Panc1 (cell line): ENCODE measurements at places on chromosomes 5 and 9.

- no peak for DNase-seq
Observed at GRCh38 chr5:150006318-150006717, 5.8 kb downstream of the HMGXB3 start.

- DNase-seq: no peak
Observed at GRCh38 chr5:169512385-169512784, 71.2 kb upstream of the SPDL1 start.

DNA sequence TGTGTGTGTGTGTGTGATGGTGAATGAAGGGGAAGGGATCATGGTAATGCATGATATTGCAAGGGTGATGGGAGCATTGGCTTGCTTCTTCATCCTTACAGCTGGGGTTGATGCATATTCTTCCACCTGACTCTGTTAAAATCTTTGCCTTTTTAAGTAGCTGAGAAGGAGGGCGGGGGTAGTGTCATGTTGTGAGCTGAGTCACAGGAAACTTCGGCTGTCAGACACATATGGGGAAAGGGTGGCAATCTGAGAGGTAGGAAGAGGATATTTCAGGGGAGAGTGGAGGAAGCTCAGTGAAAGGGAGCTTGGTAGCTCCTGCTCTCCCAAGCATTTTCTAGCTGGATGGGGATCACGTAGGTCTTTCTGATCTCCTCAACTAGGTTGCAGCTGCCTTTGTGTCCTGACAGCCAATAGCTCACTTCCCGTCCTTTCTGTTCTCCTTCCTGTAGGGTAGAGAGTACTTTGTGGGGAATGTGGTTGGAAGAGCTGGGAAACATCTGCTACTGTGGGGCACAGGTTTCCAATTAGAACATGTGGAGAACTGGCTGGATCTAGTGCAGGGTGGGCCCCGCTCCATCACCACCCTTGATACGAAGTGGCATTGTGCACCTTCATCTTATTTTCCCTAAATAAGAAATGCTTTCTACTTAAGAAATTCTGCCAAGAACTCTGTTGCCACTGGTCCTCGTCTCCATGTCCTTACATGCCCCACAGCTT is 18.1 kb upstream of the CLK4 start:
- DNase-seq: no peak

DNA sequence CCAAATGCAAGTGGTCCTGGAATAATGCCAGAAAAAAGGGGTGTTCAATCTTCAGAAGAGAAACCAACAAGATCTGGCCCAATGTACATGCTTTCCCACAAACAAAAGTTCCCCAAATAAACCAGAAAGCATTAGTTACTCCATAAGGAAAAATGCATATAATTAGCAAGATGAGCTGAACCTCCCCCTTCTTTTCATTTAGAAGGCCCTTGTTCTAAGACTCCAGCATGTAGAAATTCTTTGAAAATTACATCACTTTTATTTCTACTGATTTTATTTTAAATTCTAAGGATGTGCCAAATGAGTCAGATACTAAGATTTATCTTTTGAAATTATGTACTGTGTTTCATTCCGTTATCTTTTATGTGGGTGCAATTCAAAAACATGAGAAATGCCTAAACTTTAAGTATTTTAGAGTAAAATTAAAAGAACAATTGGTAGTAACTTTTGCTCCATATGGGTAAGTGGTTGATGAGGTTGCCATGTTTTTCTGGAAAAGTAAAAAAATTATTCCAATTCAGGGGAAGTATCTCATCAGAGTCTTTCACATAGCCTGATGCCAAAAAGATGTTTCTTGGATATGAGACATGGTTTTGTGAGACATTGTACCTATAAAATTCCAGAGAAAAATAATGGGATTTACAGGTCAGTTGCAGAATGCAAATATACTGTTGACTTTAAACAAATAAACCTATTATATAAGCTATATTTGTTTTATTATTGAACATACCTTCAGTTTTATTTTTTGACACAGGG is 106.5 kb upstream of the CCDC112 start:
- DNase-seq: no peak

- DNase-seq: no peak
Observed at GRCh38 chr5:154575546-154576428, 97.8 kb upstream of the HAND1 start.

DNA sequence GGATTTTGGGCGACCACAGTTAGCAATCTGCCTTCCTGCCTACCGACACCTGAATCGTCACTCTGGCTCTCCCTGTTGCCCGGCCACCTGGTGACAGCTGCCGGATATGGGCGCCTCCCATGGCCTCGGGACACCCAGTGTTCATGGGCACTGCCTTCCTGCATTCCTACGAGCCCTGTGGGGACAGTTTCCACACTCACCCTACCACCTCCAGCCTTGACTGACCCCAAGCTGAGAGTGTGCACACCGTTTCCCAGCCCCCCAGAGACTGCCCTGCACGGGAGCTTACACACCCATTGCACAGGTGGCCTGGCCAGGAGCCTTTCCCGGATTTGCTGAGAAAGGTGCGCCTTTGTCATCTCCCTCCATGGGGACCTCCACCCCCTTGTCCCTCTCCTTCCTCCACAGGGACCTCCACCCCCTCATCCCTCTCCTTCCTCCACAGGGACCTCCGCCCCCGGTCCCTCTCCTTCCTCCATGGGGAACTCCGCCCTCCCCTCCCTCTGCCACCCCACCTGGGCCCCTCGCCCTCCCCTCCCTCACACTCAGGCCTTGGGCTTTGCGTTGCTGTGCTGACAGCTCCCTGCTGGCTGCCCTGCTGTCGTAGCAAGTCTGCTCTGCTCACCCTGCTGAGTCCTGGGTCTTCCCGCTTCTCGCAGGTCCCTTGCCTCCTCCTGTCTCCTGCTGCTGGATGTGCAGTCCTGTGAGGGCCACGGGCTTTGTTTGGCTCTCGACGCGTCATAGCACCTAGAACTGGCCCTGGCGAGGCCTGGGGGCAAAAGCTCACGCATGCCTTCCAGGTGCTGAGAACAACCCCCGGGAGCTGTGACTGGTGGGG is 48.4 kb downstream of the MRPL36 start:
- no peak for DNase-seq

- no peak for DNase-seq
Observed at GRCh38 chr5:132433141-132433540, 57.4 kb downstream of the IRF1 start.

DNA sequence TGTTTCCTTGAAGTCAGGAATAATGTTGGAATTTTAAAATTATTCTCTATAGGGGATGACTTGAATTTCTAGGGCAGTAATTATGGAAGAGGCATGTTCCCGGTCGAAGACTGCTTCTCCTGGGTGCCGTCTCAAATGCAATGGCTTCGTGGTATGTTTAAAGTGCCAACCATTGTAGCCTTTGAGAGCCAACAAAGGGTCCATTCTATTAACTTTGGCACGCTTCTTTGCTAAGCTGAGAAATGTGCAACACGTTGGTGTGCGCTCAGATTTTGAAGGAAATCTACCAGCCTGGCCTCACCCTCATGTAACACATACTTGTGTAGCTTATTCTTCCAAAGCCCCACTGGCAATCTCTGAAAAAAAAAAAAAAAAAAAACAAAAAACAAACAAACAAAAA is 221.2 kb upstream of the ANKH start:
- DNase-seq: no peak

DNA sequence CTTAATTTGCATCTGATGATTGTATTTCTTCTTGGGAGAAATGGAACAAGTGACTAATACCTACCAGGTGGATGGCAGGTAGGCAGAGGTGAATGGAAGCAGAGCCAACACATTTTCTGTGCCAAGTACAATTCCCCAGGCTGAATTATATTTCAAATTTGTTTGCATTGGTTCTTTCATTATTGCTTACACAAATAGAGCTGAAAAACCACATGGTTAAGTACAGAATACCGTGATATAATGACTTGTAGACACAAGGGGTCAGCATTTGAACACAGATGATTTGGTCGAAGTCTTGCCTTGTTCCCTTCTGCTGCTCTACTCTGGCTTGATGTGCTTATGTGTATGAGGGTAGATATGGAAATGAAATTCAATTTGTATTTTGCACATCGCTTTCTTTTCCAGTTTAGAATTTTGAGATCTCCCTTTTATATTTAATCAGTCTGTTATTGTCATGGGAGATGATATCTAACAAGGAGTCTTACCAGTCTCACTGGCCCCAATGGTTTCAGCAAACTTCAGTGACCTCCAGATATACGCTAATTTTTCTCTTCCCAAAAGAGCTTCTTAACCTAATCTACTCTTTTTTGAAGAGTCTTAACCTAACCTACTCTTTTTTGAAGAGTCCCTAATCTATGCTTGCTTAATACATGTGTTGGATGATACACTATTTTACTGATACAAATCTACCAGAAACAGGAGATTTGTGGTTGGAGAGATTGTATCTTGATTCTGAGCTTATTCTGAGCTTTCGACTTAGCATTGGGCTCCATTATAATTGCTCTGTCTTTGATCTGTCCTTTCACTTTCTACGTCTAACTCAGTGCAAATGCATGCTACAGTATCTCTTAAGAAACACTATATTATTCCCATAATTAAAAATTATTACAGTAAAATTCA is 88.1 kb downstream of the PCSK1 start:
- peak; percentile 79 for DNase-seq

GRCh38 chr9:104658496-104659195 is 35.7 kb upstream of the OR13D1 start:
- no peak for DNase-seq

GRCh38 chr5:143403334-143403592 is 223 bp downstream of the NR3C1 start:
- no peak for DNase-seq

DNA sequence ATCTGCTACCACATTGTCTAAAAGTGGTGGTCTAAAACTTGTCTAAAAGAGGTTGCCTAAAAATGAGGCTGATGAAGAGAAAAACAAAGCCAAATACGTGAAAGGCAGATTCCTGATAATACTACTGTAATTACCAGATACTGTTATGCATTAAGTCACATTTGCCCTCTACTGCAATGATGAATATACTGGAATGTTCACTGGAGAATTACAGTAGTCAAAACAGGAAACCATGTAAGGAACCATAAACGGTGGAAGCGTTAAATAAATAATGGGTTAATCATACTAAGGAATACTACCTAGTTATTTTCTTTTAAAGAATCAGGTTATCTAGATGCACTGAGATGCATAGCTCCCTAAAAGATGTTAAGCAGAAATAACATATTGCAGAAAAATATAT is 201.3 kb downstream of the MCTP1 start:
- no peak for DNase-seq

- DNase-seq: no peak
Observed at GRCh38 chr9:5395428-5395827, 42.3 kb downstream of the PLGRKT start.

DNA sequence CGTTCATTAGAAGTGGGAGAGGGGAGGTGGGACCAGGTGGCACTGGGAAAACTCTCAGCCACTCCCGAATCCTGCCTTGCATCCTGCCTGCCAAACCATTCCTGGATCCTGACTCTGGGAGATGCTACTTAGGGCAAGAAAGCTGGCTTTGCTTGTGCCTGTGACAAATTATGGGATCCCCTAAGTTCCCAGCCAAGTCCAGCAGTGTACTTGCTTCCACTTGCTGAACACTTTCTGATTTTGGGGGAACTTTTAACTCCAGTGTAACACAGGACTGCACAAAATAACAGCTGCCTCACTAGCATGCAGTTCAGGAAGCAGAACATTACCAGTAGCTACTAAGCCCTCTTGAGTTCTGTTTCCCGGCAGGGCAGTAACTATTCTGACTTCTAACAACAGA is 12.5 kb upstream of the NKX2-5 start:
- DNase-seq: no peak

- no peak for DNase-seq
Observed at GRCh38 chr9:6409811-6410210, 3.2 kb upstream of the UHRF2 start.

- no peak for DNase-seq
Observed at GRCh38 chr5:12772276-12772675, 868.0 kb upstream of the CTNND2 start.

- DNase-seq: no peak
Observed at GRCh38 chr5:143929486-143929885, 117.5 kb downstream of the HMHB1 start.

DNA sequence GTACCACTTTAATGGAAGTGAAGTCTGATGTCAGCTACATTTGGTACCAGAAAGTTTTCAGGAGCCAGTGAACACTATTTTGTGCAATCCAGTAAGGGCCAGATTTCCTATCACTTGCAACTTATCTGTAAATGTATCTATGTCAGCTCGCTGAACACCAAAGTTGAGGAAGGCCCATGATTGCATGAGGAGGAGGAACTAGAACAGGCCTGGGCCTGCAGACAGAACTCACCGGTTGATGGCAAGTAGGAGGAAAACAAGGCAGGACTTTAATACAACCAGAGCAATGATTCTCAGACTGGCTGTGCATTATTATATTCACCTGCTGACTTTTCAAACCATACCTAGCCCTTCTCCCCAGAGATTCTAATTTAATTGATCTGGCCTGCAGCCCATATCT is 540.2 kb downstream of the CETN3 start:
- no peak for DNase-seq

GRCh38 chr5:123601610-123602009 is 89.6 kb downstream of the CSNK1G3 start:
- no peak for DNase-seq

DNA sequence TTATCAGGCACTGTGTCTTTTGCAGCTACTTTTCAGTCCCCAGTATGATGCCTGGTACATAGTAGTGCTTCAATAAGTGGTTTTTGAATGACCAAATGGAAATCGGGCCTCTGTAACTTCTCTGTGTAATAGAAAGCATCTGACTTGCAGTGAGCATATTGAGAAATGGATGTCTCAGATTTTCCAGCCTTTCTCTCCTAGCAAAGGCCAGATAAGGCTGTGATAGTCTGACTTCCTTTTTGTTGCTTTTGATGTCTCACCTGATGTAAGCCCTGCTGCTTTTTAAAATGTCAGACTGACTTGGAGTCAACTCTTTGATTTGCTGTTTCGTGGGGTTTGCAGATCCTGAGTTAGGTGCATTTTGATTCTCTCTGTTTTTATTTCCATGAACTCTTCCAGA is 590.0 kb upstream of the ZNF608 start:
- no peak for DNase-seq

DNA sequence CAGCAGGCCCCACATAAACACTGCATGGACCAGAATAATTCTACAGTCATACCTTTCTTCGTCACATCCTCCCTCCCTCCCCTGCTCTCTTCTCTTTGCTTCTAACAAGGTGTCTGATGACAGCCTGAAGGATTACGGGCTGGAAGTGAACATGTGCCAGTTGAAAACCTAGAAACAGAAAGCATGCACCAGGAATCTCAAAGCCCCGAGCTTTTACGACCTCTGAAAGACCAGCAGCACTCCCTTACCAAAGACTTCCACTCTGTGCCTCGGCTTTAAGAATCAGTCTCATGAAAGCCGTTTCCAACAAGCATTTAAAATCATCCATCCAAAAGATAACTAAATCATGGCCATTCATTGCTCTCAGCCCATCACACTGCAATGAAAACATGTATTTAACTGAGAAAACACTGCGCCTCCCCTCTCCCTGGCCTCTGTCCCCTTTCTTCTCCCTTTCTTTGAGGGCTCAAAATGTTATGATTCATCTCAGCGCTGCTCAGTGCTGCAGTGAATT is 21.3 kb downstream of the MSX2 start:
- no peak for DNase-seq

DNA sequence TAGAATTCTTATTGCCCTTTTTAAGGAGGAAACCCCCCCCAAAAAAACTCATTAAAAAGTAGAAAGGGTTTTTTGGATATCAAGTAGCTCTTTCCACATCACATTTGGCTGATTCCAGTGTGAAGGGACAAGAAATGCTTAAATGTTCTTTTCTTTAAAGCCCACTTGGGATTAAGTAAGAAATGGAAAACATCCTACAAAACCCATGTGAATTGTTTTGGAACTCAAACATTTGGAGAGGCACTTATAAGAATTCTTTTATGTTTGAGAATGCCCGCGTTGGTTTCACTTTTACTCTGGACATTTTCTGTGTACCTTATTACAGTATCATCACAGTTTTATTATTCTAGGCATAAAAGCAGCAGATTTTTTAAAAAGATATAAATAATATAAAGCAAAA is 301.1 kb upstream of the ACTBL2 start:
- DNase-seq: no peak
